ENCODE measurements at places on chromosomes 3 and 15.

GRCh38 chr3:9373465-9373864, 10.6 kb downstream of the THUMPD3 start:
- DNase-seq = no peak

DNA sequence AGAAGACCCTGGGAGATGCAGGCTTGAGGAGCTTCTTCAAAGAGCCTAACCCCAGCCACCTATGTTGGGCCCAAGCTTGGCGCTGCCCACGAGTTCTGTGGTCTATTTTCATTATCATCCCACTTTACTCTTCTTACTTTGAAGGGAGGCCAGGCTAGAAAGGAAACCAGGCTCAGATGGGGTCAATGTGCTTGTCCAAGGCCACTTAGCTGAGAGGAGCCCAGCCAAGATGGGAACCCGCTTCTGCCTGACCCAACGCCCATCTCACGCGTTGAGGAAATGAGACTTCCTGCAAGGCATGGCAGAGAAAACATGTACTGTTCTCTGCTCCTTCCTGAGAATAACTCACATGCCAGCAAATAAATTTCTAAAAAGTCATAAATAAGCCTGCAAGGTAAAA, 486.3 kb upstream of the PROK2 start:
- DNase-seq = no peak

DNA sequence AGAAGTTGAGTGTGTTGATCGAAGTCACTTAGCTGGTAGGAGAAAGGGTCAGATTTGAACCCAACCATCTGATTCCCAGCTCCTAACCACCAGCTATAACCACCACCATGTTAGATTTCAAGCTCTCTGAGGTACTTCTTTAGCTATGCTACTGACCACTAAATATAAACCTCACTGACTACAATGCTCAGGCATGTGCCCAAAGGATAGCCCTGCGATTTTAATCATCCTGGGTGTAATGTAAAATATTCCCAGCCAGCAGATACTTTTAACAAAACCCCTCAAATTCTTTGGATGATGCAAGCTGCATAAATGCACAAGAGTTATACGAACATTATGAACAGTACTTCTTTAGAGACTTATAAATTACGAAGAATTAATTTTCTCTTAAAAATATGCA, 115.2 kb upstream of the TSC22D2 start:
- no peak for DNase-seq

DNA sequence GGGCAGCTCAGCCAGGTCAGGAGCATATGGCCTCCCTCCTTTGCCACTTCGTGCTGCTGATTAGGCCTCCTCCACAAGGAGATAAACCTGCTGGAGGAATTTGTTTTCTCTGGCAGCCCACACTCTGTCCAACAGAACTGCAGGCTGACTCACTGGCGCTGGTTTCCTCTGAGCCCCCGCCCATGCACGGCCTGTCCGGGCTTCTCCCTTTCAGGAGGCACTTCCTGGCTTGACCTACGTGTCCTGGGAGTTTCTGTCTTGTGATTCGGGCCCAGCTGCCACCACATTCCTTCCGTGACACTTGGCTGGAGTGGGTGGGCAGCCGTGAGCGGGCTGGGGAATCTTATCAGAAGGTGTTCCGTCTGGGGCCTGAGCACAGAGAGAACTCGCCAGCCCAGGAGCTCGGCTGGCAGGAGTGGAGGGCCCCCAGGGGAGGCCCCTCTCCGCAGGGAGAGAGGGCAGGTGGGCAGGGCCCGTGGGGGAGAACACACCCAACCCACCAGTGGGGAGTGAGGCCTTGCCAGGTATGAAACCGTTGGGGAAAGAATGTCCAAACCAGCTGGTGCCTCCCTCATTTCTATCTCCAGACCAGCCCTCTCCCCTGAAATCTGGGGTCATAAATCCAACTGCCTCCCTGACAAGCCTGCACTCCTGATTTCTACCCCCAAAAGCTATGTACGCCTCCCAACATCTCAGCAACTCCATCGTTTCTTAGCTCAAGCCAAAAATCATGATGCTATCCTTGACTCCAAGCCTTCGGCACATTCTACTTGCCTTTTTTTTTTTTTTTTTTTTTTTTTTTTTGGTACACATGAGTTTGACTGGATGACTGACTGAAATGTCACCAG, 110.6 kb upstream of the MEF2A start:
- no peak for DNase-seq

DNA sequence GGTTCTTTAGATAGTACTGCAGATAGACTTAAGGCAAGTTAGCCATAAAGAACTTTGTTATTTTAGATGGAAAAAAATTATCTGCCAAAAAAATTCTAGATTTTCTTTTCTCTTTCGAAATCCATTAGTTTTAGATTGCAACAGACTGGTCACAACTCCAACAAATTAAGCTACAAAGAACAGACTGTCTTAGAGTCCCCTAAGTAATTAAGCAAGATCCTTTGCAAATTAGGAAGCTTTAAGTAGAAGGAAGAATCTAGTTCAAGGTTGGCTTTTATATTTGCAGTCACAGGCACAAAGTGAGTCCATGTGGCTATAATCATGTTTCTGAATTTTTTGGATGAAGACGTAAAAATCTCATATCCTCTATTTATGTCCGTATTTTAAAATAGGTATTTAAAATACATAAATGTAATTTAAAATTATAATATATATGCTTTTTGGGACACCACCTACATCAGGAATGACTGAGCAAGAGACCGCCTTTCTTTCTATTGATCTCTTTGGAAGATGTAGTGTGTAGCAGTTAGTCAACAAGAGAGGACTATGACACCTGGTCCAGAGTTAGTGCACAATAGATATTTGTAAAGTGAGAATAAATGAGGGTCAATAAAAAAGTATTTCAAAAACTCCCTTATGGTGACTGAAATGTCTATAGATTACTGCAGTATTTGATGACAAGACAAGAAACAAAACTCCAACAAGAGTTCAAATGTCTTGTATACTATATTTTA, 34.4 kb downstream of the TMEM45A start:
- DNase-seq = no peak

GRCh38 chr15:51054535-51054934, 40.2 kb downstream of the TNFAIP8L3 start:
- no peak for DNase-seq

- no peak for DNase-seq
Observed at GRCh38 chr3:124428372-124429128, 301.7 kb upstream of the UMPS start.
